ENCODE measurements at places on chromosomes 5 and 9.

GRCh38 chr5:111929867-111930266 is 172.9 kb upstream of the NREP start:
- H3K27me3 ChIP-seq: no peaks in the 10 kb centered on the region
- H3K27ac ChIP-seq: no peak overlapping the region
- no peaks in the 10 kb centered on the region for H3K36me3 ChIP-seq

DNA sequence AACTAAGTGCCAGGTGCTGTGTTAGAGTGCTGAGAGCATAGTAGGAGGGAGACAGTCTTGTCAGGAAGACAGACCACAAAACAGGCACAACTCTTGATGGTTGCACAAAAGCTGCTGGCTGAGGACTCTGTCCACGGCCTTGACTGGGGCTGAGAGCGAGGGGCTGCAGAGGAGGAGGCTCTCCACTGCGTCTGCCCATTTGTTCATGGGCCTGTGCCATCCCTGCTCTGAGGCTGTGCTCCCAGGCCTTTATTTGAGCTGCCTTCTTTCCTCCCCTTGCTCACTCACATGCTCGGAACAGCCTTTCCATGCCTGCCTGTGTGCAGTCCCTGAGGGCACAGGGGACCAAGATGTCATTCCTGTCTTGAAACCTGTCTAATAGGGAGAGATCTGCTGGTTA is 147.8 kb downstream of the CACNA1B start:
- H3K36me3 ChIP-seq: no peaks in the 10 kb centered on the region
- no peak overlapping the region for H3K27ac ChIP-seq

- H3K4me1 ChIP-seq: no peaks in the 10 kb centered on the region
- H3K27ac ChIP-seq: peak overlapping the region; percentile 71
- DNase-seq: no peak
- peaks cover 3% of the 10 kb centered on the region for H3K36me3 ChIP-seq
- H3K27me3 ChIP-seq: no peaks in the 10 kb centered on the region
These were observed 14.6 kb downstream of the ANKS6 start for GRCh38 chr9:98781588-98782383.

DNA sequence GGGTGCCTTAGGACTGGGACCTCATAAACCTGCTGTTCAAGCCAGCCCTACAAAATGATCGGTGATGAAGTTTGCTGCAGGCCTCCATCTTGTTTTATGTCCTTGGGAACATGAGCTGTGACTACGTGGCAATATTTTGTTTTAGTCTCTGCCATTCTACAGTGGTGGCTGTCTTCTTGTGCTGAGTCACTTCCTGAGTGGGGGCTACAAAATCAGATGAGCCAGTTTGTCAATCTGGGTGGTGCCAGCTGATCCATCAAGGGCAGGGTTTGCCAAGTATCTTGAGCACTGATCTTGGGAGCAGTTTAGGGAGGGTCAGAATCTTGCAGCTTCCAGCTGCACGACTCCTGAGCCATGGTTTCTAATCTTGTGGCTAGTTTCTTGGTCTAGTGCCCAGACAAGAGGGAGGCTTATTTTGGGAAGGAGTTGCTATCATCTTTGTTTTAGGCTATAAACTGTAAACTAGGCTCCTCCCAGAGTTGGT is 94.7 kb downstream of the YTHDC2 start:
- H3K27ac ChIP-seq: no peak overlapping the region
- H3K27me3 ChIP-seq: peaks cover 2% of the 10 kb centered on the region

- DNase-seq: peak; percentile 91
- peak within 1 kb of the TSS; percentile 95 for H3K27ac ChIP-seq
- H3K27me3 ChIP-seq: no peaks in the 10 kb centered on the region
- peak within 1 kb of the TSS; percentile 90 for H3K4me3 ChIP-seq
These were observed at the start of gene ALDH7A1 for GRCh38 chr5:126594748-126595485. Gene ALDH7A1, minus strand, starts transcription at chr5:126595219. Its CDS starts 21 bp downstream, at chr5:126595198.

GRCh38 chr9:124210697-124211096 is 47.1 kb upstream of the NEK6 start:
- H3K4me3 ChIP-seq: no peak overlapping the region
- no peaks in the 10 kb centered on the region for H3K36me3 ChIP-seq
- peaks cover 2% of the 10 kb centered on the region for H3K27me3 ChIP-seq
- DNase-seq: no peak
- peaks cover 6% of the 10 kb centered on the region for H3K4me1 ChIP-seq

DNA sequence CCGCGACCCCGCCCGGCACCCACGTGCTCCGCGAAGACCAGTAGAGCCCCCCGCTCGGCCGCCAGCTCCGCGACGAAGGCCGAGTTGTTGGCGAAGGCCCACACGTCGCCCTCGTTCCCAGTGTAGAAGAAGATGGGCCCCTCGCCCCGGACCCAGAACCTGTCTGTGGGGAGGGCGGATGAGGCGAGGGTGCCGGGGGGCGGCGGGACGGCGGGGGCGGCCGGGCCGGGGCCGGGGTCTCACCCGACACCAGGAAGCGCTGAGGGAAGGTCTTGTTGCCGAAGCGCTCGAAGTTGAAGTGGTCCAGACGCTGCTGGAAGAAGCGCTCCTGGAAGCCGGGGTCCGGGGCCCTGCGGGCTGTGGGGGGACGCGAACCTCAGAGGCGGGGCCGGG is 317 bp downstream of the DPP7 start:
- no peaks in the 10 kb centered on the region for H3K4me1 ChIP-seq
- no peak overlapping the region for H3K27ac ChIP-seq
- no peak for DNase-seq
- no peaks in the 10 kb centered on the region for H3K36me3 ChIP-seq
- peaks cover 17% of the 10 kb centered on the region for H3K27me3 ChIP-seq

DNA sequence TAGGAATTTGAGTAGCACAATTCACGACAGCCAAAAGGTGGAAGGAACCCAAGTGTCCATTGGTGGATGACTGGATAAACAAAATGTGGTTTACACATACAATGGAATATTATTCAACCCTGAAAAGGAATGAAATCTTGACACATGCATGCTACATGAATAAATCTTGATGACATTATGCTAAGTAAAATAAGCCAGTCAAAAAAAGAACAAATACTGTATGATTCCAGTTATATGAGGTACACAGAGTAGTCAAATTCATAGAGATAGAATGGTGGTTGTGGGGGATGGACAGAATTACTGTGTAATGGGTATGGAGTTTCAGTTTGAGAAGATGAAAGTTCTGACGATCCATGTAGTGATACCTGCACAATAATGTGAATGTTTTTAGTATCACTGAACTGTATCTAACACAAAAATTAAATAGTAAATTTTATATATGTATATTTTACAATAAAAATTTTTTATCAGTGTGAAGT is 117.7 kb upstream of the GNA14 start:
- DNase-seq: no peak
- H3K27ac ChIP-seq: no peak overlapping the region

- no peak for DNase-seq
- H3K27me3 ChIP-seq: no peaks in the 10 kb centered on the region
- no peak overlapping the region for H3K27ac ChIP-seq
These were observed 33.6 kb upstream of the IRX4 start for GRCh38 chr5:1916041-1917001.

DNA sequence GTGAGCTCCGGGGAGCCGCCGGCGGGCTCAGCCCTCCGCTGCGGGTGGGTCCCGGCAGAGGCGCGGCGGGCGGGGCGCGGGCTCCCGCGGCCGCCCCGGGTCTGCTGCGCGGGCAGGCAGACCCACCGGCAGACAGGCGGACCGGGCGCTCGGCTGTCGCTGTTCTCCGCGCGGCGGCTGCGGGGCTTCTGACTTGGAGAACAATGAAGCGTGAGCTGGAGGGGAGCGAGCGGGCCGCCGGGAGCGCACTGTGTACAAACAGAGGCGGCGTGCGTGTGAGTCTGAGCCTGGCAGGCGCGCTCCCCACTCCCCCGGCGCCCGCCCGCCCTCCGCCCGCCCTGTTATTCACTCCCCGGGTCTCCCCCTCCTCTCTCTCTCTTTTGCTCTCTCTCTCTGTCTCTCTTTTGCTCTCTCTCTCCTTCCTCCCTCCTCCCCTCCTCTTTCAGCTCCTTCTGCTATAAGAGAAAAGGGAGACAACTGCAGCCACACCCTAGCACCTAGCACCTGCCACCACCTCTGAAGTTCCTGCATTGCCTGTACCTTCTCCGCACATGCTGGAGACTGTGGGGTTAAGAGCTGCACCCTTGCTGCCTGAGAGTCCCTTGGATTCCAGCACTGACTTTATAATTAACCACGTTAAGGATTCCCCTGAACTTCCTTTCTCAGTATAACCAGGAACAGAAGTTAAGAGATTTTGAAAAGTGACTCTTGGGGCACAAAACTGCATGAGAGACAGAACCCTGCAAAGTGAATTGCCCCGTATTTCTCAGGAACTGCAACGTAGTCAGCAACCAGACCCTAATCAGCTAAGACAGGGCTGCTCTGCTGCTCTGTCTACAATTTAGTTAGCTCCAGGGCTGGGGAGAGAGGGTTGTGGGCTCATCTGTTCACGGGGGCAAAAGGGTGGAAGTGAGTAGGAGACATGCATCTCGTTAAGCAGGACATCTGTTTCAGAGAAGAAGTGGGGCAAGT is at the start of gene EDIL3:
TSS of gene EDIL3 (minus strand) at position 277 of the 972 bp plus-strand sequence. CDS start 506 bp downstream, outside the sequence.
- peak; percentile 53 for DNase-seq
- no peaks in the 10 kb centered on the region for H3K36me3 ChIP-seq
- peak within 1 kb of the TSS; percentile 91 for H3K27ac ChIP-seq
- H3K4me1 ChIP-seq: peaks cover 31% of the 10 kb centered on the region
- peaks cover 57% of the 10 kb centered on the region for H3K27me3 ChIP-seq

- H3K27ac ChIP-seq: no peak overlapping the region
- no peaks in the 10 kb centered on the region for H3K36me3 ChIP-seq
These were observed 265.6 kb downstream of the TMEM232 start for GRCh38 chr5:110460837-110461236.

DNA sequence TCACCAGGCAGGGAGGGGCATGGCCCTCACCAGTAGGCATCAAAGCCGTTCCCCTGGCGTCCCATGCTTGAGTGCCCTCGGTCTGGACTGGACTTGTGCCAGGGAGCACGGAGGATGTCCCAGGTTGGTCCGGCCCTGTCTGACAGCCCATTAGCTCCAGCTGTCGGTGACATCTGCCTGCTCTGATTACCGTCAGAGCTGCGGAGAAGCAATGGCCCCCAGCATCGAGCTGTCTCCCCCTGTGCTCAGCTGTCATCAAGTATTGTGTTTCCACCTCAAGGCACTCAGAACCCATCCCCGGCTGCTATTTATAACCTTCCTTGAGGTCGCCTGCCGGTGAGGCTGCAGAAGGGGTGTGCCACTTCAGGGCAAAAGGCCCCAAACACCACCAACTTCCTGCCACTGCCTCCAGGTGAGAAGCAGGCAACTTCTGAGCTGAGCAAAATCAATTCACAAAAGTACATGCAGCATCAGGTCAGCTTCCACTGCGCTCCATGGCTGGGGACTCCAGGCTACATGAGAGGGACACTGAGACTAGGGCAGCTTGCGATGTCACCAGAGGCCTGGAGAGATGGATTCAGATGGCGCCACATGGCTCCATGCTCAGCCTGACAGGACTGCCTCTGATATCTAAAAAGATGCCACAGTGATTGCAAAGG is 142.7 kb downstream of the C5orf15 start:
- no peak for DNase-seq
- H3K4me3 ChIP-seq: no peak overlapping the region
- H3K27me3 ChIP-seq: peaks cover 10% of the 10 kb centered on the region
- H3K36me3 ChIP-seq: no peaks in the 10 kb centered on the region
- peaks cover 8% of the 10 kb centered on the region for H3K4me1 ChIP-seq

DNA sequence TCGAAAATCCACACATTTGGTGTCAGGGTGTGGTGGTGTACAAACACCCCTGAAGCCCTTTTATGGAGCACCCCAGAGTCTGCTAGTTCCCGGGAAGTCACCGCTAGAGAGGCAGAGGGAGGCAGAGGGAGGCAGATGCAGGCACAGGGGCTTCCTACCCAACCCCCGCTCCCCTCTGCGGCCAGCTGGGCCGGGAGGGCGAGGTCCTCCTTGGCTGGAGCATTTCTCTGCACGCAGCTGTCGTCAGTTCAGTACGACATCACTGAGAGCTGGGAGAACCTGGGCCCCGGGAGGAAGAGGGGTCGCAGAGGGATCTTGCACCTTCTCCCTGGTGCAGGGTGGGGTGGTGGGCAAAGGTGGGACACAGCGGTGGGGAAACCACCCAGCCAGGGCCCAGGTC is 15.8 kb upstream of the UBAC1 start:
- DNase-seq: no peak
- peaks cover 3% of the 10 kb centered on the region for H3K27me3 ChIP-seq
- H3K4me1 ChIP-seq: peaks cover 8% of the 10 kb centered on the region
- no peaks in the 10 kb centered on the region for H3K36me3 ChIP-seq
- H3K4me3 ChIP-seq: no peak overlapping the region
- H3K27ac ChIP-seq: no peak overlapping the region

- peak overlapping the region; percentile 39 for H3K27ac ChIP-seq
- H3K4me1 ChIP-seq: peaks cover 21% of the 10 kb centered on the region
- H3K27me3 ChIP-seq: no peaks in the 10 kb centered on the region
- DNase-seq: no peak
These were observed 27.0 kb downstream of the SKP1 start for GRCh38 chr5:134149571-134150303.

GRCh38 chr9:114216081-114216480 is 60.7 kb downstream of the COL27A1 start:
- DNase-seq: no peak
- no peak overlapping the region for H3K4me3 ChIP-seq
- H3K4me1 ChIP-seq: no peaks in the 10 kb centered on the region
- H3K27me3 ChIP-seq: no peaks in the 10 kb centered on the region
- H3K36me3 ChIP-seq: no peaks in the 10 kb centered on the region

DNA sequence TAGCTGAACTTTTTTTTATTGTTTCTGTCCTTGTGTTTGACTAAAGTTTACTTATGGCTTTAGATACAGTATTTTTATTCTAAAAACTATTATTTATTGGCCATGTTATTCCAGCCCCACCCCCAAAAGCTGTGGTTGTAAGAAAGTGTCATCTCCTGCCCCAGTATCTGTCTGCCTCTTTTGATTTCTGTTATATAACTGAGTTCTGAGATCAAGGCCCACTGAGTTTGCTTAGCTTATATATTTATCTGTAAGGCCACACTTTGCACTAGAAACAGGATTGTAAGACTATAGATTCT is 116.8 kb upstream of the TNFAIP8 start:
- no peaks in the 10 kb centered on the region for H3K4me1 ChIP-seq
- DNase-seq: no peak
- no peak overlapping the region for H3K4me3 ChIP-seq
- no peak overlapping the region for H3K27ac ChIP-seq

DNA sequence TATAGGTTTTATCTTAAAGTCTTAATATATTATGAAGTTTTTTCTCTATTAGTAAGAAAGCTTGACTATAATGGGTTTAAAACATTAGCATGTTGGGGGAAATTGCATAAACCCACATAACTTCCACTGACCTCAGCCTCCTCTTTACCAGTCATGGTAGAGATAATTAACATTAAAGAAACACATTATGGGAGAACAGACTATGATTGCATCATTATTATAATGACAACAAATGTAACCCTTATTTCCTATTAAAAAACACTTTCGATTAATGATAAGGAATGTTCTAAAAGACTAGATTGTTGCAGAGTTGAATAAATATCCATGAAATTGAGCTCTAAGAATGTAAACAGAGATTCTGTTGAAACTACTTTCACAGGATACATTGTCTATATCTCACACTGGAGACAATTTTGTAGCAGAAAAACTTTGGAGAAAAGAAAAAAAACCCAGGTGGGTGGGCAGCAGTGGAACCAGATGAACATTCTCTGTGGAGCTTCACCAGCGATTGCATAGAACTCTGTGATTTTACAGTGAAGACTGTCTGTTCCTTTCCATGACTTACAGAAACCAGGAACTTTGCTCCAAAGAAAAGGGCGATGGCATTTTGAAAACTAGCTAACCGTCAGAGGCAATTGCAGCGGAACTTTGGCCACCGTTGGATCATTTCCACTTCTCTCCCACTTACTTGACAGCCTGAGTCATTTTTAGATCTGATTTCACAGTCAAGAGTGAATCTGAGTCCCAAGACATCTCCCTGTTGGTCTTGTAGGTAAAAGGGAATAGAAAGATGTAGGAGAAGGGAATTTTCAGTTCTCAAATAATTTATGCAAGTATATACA is 21.0 kb upstream of the ERAP2 start:
- no peaks in the 10 kb centered on the region for H3K36me3 ChIP-seq
- H3K27ac ChIP-seq: no peak overlapping the region

- no peak overlapping the region for H3K4me3 ChIP-seq
- H3K27ac ChIP-seq: no peak overlapping the region
- H3K27me3 ChIP-seq: no peaks in the 10 kb centered on the region
- H3K36me3 ChIP-seq: no peaks in the 10 kb centered on the region
These were observed 64.7 kb downstream of the UBE2R2 start for GRCh38 chr9:33881635-33882034.

Measured in neural crest cell (in vitro differentiated cells).